ENCODE measurements at places on chromosomes 5 and 9.

DNA sequence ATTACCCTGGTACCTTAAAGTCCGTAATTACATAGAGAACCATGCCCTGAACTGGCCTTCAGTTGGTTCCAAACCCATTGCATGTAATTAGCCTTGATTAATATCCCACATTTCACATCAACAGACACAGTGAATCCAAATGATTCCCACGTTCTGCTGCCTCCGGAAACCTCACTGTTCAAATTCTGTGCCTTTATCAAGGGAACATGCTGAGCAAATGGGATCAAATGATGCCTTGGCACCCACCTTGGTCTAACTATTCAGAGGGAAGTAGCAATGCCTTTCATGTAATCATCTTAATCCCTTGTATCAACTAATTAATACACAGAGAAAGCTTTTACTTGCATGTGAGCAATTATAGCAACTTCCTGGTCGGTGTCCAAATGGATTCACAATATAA lies 100.6 kb downstream of the EFNA5 start:
- DNase-seq, result no peak

- DNase-seq, result no peak
These were observed 33.4 kb upstream of the TBC1D2 start for GRCh38 chr9:98288881-98289280.

- DNase-seq, result no peak
These were observed 183.5 kb downstream of the RFX3 start for GRCh38 chr9:3342159-3342777.

DNA sequence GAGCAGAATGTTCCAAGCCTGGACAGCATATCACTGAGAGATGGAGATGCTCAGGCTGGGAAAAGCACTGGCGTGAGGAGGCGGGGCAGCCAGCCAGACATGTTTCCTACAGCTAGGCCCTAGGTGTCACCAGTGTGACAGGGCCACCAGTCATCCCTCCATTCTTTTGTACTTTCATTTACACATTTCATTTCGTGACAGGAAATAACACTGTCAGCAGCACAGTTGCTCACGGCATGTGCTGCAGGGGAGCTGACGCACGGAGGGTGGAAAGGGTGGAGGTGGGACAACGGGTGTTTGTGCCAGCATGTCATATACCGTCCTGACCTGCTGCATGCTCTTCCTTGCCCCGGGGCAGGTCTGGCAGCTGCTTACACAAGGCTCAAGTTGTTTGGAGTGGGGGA lies 14.8 kb upstream of the CEMIP2 start:
- DNase-seq, result peak; percentile 88

DNA sequence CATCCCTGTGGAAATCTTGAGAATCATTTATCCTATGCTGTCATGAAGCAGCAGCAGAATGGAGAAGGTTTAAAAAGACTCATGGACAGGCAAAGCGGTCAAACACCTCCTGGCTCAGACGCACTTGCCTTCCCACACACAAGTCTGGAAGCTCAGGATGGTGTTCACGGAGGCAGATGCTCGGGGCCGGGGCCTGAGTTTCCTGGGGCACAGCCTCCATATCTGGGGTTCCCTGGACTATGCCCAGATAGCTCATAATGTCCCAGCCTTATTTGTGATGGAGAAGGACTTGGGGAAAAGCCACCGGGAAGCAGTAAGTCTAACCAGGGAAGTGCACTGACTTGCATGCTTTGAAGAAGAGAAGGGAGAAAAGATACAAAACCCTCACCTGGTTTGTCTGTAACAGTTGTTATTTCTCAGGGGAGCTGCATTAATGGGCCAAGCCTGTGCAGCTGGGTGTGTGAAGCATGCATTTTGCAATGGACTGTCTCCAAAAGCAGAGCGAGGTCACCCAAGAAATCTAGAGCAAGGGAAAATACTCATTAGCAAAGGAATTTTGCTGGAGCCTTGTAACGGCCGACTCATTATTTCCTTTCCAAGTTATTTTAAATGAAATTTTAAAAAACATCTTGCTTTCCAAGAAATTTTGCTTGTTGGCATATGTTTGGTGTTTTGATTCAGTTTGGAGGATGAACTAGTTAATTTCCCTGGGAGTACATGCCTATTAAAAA lies 3.4 kb downstream of the S1PR3 start:
- DNase-seq, result peak; percentile 35

DNA sequence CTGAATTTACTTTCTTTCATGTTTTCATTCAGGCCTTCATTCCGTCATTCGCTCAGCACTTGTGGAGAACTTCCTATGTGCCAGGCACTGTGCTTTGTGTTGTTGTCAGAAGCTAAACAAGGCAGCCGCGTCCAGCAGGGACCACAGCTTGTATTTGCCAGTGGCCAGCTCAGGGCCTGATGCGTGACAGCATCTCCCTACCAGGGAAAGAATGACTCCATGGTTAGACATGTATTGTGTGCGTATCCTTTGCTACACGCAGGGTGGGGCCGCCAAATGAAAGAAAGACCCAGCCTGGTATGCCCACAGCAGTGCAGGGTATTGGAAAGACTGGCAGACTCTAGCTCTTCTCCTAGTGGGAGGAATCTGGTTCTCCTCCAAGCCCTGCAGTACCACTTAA lies 4.7 kb upstream of the COL27A1 start:
- DNase-seq, result no peak

- no peak for DNase-seq
These were observed 75.9 kb downstream of the KDM4C start for GRCh38 chr9:6833518-6834192.

DNA sequence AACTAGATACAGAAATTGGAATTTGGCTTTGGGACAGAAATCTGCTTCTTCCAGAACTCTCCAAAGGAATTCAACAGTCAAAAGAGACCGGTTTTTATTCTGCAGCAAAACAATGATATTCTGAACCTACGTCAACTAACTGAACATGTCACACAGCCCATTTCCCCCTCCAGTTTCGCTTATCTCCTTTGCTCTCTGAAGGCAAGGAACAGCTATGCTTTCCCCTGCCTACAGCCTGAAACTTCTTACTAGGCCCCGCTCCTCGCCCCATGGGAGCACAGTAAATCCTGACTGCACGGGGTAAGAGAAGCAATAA lies 488 bp downstream of the SKIC3 start:
- no peak for DNase-seq

DNA sequence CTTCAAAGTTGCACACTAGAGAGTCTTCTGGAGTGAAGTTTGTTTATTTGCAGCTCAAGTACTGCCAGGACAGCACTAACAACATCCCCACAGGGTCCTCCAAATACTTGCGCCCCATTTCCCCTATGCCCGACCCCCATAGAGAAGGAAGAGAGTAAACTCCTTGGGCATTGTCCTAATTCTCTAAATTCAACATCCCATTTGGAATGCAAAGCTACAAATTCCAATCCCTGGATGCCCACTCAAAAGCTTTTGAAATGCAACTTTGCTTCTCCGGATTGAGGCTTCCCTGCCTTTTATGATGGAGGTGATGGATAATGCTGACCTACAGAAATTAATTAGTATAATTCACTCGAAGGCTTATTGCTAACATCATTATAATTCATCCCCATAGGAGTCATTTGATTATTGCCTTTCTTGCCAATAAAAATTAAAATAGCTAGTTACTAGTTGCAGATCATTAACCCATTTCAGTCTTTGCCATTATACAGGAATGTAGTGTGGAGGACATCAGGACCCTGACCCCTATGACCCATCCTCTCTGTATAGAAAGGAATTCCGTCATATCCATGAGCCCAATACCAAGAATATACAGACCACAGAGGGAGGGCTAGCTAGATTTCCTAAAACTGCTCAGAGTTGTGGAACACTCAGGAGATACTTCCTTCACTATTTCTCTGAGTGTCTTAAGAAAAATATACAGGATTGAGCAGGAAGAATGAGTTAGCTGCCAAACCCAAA lies 277.6 kb downstream of the ZNF608 start:
- no peak for DNase-seq

DNA sequence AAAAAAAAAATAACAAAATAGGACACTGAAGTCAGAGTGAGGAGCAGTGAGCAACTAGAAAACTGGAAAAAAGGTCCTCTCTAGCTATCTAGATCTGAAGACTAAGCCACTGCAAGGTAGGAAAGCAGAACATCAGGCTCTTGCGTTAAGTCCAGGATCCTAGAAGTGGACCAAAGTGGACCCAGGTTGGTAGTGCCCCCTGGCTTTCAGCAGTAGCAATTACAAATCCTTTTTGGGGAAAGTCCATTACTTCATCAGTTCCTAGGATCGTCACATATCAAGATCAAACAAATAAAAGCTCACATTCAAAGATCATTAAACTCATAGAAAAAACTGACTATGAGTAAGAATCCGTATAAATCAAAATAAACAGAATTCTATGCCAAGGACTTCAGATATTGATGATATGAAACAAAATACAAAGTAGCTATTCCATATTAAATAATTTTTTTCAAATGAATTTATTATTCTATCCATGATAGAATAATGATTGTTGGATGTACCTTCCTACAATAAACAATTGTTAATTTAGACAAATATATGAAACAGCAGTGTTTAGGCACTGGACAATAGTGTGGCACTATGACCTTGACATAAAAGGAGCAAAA lies 6.5 kb upstream of the RICTOR start:
- no peak for DNase-seq

- DNase-seq, result no peak
These were observed 109.8 kb downstream of the TLE4 start for GRCh38 chr9:79681576-79681975.

- no peak for DNase-seq
These were observed 259.4 kb upstream of the CCNG1 start for GRCh38 chr5:163177971-163178370.

DNA sequence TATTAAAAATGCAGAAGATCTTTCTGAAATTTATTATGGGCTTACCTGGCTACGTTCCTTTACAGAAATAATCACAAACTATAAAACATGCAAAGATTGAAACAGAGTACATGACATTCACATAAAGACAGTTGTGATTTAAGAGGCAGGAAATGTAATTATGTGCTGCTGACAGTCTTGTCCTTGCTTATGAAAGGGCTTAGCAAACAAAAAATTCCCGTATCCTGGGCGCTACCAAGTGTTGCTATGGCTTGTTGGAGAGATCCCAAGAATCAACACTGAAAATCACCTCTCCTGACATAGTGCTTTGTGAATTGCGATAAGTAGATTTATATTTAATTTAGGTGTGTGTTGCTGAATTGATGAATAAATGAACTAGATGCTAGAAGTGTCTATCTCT lies 352.5 kb upstream of the C9orf72 start:
- no peak for DNase-seq

DNA sequence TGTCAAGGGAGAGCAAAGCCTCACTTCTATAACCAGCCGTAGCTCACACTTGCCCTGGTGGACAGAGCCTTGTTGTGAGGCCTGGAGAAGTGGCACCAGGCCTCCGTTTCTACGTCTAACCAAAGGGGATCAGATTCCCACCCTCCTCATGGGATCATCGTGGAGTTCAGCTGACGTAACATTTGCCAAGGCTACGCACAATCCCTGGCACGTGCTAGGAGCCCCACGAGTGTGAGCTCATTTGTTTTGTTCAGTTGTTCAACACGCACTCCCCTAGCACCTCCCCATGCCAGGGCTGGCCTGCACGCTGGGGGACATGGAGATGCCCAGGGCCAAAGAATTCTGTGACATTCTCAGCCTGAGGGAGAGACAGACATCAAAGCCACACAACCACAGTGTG lies 23.1 kb downstream of the ADGRD2 start:
- no peak for DNase-seq

- DNase-seq, result no peak
These were observed 15.9 kb downstream of the TLR4 start for GRCh38 chr9:117720066-117720465.

DNA sequence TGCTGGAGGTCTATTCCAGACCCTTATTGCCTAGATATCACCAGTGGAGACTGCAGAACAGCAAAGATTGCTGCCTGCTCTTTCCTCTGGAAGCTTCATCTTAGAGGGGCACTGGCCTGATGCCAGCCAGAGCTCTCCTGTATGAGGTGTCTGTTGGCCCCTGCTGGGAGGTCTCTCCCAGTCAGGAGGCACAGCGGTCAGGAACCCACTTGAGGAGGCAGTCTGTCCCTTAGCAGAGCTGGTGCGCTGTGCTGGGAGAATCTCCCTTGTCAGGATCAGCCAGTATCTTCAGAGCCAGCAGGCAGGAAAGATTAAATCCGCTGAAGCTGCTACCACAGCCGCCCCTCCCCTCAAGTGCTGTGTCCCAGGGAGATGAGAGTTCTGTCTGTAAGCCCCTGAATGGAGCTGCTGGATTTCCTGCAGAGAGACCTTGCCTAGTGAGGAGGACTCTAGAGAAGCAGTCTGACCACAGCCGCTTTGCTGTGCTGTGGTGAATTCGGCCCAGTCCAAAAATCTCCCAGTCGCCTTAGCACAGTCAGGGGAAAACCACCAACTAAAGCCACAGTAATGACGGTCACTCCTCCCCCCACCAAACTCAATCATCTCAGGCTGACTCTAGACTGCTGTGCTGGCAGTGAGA lies 124.1 kb downstream of the JAKMIP2 start:
- no peak for DNase-seq

GRCh38 chr5:147803926-147804325 lies 21.4 kb upstream of the JAKMIP2 start:
- DNase-seq, result no peak

DNA sequence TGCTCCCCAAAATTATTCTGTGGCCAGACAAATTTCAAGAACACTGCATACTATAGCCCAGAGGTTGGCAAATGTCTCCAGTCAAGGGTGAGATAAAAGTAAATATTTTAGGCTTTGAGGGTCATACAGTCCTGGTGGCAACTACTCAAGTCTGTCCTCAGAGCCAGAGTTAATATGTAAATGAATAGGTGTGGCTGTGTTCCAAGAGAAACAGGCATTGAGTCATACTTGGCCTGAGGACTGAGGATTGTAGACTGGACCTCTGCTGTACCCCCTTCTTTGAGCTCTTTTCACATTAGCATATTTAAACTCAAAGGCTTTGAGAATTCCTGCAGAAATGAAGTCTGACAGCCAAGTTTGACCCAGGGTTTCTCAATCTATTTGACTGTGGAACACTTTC lies 129.2 kb upstream of the PTCH1 start:
- DNase-seq, result no peak

DNA sequence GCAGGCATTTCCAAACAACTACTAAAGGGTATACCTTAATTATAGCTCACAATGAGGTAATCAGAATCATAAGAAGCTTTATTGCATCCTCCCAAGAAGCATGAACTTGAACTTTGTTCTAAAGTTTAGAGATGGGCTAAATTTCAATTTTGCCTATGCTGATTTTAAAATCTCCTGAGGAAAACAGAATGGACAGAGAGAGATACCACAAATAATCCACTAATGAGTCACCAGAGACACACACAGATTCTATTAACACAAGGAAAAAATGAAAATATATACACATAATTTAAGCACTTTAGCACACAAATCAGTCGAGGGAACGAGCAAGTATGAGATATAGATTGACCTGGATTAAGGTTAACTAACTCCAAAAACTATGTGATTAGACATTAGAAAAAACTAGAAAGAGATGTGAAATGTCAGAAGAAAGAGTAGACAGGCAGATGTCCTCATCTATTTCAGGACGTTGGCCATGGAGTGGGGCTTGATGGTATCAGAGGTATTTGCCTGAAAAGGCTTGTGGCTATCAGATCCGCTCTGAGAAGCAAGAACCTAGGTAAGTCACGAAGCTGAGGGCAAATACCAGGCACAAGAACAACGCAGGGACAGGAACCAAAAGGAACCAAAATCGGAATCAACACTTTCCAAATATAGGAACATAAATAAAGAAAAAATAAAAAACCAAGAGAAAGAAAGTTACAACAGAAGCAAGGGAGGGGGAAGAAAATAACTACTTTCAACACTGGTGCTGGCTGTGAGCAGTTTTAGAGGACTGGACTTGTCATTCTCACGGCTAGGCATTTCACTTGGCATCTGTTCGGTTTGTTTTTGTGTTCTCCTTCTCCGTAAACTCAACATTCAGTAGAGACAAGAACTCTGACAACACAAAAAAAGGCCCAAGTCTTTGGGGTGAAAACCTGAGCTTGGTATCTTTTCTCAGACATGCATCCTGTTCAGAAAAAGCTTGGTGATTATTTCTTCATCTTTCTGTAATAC lies 294.6 kb upstream of the PUM3 start:
- DNase-seq, result no peak

Measured in activated CD8-positive, alpha-beta memory T cell treated with anti-CD3 and anti-CD28 coated beads for 24 hours (primary cell).